ENCODE measurements at places on chromosomes 4 and X.
A peak's percentile ranks its signal among the peaks of the same experiment; 100 is the strongest.

- no peak for DNase-seq
Observed at GRCh38 chr4:77800483-77801259, 18.5 kb downstream of the CNOT6L start.

- no peak for DNase-seq
Observed at GRCh38 chr4:123167931-123168330, 228.7 kb upstream of the SPRY1 start.

DNA sequence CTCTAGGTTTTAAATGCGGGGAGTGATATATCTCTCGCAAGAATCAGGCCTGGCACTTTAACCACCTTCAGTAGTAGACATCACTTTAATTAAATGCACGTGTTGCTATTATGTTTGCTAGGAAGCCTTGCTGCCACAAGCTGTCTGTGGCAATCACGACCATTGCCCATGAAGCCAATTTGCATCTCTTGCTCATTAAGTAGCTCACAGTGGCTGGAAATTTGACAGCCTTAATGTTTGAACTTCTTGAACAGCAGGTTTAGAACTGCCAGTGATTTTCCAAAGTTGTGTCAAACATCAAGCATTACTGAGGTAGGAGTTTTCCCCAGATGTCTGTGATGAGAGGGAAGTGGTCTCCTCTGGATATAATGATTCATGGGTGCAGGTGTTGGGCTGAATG, 642.3 kb upstream of the CPEB2 start:
- no peak for DNase-seq

GRCh38 chr4:52750819-52751486, at the start of gene ERVMER34-1:
Gene ERVMER34-1 (minus strand): TSS chr4:52751425. CDS start chr4:52745520, 5,905 bp downstream.
- no peak for DNase-seq

DNA sequence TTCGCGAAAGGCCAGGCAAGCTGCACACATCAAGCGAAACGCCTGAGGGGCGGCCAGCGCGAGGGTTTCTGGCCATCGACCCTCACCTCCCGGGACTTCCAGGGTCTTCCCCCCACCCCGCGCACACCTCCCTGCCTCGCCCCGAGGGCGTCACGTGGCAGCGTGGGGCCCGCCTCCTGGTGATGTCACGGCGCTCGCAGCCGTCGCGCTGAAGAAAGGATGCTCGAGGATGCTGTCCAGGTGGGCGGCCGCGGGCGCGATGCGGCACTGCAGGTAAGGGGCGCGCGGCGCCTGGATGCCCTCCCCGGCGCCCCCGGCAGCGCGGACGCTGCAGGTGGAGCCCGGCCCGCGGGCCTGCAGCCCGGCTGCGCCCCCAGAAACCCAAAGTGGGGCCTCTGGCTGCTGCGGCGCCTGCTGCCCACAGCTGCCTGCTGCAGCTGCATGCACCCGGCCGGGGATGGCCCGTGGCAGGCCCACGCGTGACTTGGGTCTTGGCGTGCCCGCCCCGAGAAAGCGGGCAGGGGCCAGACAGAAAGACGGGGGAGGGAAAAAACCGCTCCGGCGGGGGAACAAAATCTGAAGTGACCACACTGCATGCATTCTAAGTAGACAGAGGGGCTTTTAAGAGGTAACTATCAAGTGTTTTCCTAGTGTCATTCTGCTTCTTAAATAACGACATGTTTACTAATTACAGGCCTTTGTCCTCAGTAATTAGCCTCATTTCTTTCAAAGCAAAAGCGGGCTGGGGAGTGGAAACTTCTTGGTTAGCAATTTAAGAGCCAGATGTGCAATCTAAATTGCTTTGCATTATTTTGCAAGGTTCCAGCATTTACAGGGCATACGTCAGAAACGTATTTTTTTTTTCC, 1.7 kb downstream of the CLCN4 start:
- no peak for DNase-seq

- DNase-seq, result no peak
Observed at GRCh38 chrX:21978346-21978745, 37.8 kb downstream of the SMS start.

GRCh38 chr4:73470728-73471127, 10.8 kb upstream of the AFM start:
- DNase-seq, result no peak

GRCh38 chr4:125780164-125780563, 465.4 kb downstream of the FAT4 start:
- no peak for DNase-seq

DNA sequence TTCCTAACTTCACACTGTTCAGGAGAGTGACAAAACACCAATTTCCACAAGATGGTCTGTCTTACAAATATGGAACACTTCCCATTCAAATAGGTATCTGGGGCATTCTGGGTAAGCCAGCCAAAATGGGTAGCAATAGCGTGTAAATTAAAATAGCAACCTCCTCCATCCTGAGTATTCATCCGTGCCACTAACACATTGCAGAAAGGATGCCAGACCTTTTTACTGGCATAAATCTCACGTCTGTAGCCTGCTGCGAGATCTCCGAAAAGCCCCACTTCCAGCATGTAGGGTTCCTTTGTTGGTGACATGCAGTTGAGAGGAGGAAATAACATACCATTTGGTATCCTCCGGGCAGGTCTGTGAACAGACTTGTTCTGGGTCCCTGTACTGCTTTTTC, 52.7 kb upstream of the RAI2 start:
- no peak for DNase-seq

GRCh38 chr4:36337665-36338185, 56.3 kb downstream of the DTHD1 start:
- peak; percentile 43 for DNase-seq

GRCh38 chrX:136031626-136032025, 46.4 kb downstream of the SLC9A6 start:
- DNase-seq, result no peak

Data from KBM-7 (cell line).